ENCODE measurements at places on chromosomes 5 and 9.

DNA sequence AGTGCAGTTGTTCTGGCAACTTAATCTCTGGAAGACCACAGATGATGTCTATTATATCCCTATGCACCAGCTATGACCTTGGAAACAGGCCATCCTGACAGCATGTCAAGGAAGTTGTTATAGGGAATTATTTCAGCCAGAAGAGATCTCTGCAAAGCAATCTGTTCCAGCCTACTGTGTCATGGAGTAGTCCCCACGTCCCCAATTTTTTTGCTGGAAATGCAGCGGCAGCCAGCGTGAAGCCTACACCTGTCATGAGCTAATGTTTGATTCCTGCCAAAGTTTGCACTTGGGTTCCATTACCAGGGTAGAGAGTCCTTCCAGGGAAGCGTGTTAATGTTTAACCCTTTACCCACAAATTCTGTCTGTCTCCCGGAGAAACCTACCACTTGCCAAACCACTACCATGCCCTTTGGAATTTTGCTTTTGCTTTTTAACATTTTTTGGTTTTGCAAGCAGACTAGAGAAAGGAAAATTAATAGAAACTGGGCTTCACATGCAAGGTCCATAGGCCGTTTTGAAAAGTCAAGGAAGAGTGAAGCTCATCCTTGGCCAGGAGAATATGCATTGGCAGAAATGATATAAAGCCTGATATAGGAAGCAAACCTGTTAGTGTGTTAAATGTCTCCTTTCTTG, 174.9 kb upstream of the SPRY4 start:
- DNase-seq, result no peak

GRCh38 chr9:90188656-90189055, 454.0 kb downstream of the DIRAS2 start:
- no peak for DNase-seq

DNA sequence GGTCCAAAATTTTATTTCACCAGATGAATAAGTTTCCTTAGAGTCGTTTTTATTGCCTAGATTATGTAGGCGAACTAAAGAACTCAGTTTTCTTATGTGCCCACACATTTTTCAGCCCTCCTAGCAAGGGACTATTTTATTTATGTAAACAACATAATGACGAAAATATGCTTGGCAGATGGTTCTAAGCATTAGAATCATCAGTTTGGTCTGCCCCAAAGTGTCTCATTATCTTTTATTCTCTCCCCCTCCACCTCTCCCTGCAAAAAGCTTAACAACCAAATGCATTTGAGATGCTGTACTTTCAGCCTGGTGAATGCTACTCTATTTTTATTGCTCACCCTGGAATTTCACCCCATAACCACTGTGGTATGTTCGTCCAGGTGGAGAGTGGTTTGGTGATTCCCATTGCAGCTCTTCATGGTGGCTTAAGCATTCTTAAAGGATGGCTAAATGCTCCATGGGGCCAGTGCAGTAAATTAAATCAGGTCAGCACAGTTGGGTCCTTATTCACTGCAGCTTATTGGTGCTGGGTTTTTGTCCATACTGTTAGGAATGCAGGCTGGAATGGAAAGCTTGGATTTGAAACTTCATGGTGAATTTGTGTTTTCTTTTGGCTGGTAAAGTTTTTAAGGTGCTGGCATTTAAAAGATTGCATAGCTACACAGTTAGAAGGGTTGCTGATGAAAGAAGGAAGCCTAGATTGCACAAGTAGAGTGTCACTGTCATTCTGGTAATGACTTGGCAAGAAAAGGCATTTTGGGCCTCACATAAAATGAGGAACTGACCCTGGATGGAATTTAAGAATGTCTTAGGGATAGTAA, 39.2 kb downstream of the TLE4 start:
- DNase-seq, result no peak

GRCh38 chr5:82849885-82850284, 227.3 kb downstream of the TMEM167A start:
- no peak for DNase-seq

- no peak for DNase-seq
Observed at GRCh38 chr5:141149812-141150211, at the start of gene PCDHB6. Gene PCDHB6 (plus strand): TSS chr5:141150057. CDS start chr5:141150258, 201 bp downstream.

GRCh38 chr9:124657516-124657915, 113.6 kb downstream of the NR6A1 start:
- no peak for DNase-seq

DNA sequence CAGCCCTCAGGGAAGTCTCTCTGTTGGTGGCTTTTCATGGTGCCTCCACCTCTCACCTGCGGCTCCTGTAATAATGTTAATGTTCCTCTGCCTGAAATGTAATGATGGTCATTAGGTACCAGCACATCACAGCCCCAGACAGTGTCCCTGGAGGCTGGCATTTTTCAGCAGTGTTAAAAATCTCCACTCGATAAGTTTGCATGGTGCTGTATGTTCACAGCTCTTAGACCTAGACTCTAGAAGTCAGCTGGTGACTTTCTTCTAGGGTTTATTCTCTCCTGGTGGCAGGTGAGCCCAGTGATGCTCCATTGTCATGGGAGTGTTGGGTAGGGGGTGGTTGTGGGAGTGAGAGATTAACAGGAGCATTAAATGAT, 53.1 kb downstream of the GPR107 start:
- DNase-seq, result no peak

All from activated effector memory CD4-positive, alpha-beta T cell treated with anti-CD3 and anti-CD28 coated beads, Interleukin-2, amount 50 U/mL, for 16 hours (primary cell).